ENCODE measurements at places on chromosomes 1 and 21.

DNA sequence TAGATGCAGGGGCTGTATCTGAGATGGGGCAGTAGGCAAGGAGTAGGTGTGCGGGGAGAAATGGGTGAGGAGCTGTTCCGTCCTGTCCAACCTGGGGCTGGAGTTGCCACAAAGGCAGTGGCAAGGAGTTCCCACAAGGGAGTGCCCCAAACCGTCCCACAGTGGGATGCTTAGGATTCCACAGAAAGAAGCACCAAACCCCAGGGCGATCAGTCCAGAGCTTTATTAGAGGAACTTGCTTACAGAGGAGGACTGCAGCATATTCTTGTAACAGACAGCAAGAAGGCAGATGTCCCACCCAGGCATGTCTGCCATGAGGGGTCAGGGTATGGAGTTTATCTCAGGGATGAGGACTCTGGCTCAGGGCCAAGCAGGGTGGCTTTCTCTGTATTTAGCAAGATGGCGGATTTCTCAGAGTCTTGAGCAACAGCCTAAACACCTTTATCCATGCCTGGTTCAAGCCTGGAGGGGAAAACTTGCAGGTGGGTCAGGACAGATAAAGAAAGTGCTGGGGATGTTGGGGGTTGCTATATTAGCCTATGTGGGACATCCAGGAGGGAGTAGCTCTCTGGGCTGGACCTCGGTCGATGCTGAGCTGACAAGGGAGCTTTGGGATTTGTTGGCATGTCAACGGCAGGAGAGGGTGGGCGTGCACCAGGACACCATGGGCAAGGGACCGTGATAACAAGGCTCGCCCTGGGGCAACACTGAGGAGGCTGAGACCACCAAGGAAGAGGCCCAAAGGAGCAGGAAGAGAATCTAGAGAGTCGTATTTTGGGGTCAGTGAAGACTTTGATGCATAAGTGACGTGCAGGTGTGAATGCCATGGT lies 32.8 kb downstream of the OBSCN start:
- no peak for DNase-seq

DNA sequence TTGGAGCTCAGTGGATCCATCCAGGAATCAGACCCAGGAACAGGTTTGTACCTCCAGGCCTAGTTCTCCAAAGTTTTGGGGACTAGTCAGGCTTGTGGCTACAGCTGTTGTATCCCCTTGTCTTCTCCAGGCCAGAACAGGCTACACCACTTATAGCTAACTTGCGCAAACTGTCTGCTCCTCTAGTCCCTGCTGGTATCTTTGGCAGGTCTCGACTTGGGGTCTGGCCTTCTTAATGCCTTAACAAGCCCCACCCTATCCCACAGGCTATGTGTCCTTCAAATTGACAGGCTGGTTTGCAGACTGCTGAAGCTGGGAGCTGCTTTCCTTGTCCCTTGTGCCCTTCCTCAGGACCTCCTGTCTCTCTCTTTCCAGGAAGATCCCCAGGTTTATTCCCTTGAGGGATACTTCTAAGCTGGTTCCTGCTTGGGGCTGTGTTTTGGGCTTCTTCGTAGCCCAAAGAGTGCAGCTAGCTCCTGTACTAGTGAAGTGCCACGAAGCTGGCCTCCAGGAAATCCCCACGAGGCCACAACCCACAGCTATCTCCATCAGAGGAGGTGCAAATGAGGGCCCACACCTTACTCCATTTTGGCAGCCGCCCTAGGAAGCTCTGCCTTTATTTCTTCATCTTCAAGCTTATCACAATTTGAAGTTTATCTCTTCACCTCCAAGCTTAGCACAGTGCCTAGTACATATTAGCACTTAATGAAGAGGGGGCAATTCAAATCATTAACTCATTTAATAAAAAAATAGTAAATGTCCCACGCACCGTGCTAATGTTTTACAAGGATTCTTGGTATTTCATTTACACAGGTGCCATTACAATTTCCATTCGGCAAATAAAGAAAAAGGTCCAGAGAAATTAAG lies 683 bp upstream of the DMAP1 start:
- DNase-seq = no peak

- no peak for DNase-seq
These were observed at the start of gene PODN for GRCh38 chr1:53061859-53062707. PODN (plus strand) TSS chr1:53062213; CDS start chr1:53069856, 7,643 bp downstream.

DNA sequence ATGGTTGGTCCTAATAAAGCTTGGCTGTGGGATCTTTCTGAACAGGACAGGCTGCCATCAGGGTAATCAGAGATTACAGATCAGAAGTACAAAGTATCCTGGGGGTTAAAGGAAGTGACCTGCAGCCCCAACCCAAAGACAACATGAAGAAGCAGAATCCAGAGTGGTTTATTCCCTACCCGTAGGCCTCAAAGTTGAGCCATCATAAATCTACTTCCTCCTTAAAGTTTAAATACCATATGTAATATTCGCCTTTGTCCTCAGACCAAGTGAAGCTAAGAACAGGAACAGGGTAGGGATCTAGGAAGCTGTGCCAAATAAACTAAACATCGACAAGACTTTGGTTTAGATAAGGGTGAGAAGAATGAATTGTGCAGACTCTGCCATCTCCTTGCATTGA lies 15.9 kb upstream of the DHX9 start:
- DNase-seq = no peak

DNA sequence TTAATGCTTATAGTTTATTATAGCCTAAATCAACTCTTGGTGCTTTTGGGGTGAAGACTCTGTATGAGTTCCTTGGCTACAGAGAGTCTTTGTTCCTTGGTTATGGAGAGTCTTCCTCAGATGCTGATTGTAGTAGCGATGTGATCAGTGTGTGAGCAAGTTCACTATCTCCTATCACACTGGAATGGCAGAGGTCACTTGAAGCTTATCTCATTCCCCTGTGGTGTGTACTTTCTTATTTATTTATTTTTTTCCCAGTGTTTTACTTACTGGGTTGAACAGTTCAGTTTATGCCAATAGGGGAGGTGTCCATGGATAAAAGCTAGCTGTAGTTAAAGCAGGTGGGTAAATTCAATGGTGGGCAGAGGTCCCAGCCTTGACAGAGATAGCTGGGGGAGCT lies 20.1 kb upstream of the MAB21L3 start:
- no peak for DNase-seq

- peak; percentile 13 for DNase-seq
These were observed 36.7 kb downstream of the ACBD3 start for GRCh38 chr1:226149806-226150205.

DNA sequence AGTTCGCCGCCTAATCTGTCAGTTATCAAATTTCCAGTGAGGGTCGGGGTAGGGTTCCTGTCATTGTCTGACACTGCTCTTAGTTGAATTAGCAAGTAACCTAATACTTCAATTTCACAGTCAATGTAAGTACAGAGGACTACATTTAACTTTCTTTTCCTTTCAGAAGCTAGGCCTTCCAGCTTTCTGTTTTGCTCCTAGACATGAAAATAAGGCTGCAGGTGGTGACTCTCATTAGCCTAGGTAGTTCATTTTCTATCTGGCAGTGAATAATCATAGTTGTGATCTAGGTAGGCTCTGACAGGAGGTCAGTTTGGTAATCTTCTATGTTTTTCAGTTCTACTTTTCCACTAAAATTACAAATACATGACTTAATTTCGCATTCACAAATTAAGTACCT lies 783.1 kb downstream of the MRPL39 start:
- no peak for DNase-seq

- DNase-seq = no peak
These were observed 190.0 kb upstream of the SAMSN1 start for GRCh38 chr21:14736162-14736561.

DNA sequence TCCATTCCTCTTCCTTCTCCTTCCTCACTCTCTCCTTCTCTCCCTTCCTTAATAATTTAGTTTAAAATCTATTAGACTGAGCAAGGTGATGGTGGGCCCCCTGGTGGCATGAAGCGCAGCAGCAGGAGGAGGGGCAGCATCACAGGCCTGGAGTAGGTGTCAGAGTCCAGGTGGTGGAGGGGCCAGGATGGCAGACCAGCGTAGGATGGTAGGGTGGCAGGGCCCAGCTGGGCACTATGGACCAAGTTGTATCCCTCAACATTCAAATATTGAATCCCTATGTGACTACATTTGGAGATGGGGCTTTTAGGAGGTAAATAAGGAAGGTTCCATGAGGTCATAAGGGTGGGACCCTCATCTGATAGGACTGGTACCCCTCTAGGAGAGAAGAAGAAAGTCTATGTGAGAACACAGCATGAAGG lies 61.0 kb downstream of the WDR4 start:
- peak; percentile 31 for DNase-seq

DNA sequence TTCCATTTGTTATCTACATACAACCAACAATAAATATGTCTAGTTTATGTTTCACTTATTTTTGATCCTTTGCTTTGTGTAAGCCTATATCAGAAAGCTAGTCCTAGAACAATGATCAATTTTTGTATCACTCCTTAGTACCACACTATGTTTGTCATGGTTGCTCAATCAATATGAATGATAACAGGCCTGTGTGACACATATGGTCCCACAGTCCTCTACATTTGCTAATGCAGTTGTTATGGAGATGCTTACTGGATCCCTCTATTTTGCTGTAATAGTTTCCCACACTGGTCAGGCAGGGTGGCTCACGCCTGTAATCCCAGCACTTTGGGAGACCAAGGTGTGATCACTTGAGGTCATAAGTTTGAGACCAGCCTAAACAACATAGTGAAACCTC lies 59.1 kb downstream of the ERO1B start:
- no peak for DNase-seq

DNA sequence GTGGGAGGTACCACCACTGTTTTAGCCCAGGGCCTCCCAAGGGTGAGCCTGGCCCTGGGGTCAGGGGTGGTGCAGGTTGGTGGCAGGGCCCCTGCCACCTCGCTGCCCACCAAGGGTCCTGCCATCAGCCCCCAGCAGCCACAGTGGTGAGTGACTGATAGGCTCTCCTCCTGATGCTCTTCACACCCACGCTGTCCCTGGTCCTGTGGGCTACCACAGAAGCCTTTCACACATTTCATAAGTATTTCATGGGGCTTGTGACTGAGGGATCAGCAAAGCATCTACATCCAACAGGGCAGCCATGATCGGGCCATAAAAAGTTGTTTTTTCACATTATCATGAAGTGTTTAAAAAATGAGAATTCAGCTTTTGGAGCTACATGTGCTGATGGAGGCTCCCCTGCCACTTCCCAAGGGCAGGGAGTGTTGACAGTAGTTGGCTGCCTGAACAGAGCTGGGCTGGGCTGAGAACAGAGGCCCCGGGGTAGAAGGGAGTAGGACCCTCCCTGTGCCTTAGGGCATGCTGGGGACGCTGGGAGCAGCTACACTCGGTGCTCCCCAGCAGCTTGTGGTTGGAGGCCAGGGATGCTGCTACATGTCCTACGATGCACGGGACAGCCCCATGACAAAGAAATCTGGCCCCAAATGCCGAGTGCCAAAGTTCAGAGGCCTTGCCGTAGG lies 73.1 kb upstream of the TMEM51 start:
- no peak for DNase-seq

DNA sequence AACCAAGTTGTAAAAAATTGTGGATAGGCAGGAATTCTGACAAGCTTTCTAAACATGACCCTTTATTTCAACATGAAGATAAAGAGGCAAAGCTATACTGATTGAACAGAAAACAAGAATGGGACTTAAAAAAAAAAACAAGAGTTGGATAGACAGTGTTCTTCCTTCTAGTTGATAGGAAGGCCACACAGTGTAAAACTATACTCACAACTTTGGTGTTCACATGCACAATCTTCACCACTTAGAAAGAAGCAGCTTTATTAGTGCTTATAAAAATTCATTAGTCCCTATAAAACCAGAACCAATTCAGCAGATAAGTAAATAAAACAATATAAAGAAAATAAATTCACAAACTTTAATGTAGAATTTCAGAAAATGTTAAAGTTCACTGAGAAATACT lies 101.8 kb downstream of the AKT3 start:
- no peak for DNase-seq

- peak; percentile 90 for DNase-seq
These were observed 20.9 kb downstream of the ERICH3 start for GRCh38 chr1:74652711-74653139.

GRCh38 chr1:205512059-205513045 lies 7.9 kb downstream of the CDK18 start:
- no peak for DNase-seq

GRCh38 chr1:176837708-176838107 lies 326.8 kb downstream of the ASTN1 start:
- no peak for DNase-seq

DNA sequence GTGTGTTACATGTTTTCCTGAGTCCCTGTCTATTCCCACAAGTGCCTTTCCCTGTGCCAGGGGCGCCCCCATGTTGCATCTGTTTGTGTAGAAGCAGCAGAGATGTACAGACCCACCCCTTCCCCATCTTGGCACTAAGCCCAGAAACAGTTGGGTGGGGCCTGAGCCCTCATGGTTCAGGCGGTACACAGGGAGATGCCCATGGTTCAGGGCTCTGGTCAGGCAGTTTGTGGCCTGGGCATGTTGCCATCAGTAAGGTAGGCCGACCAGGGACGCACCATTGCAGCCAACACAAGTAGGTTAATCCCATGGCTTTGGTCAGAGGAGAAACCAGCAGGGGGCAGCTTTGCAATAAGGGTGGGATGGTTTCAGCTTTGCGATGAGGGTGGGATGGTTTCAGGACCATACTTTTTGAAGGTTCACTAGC lies 914 bp upstream of the ADGRB2 start:
- peak; percentile 50 for DNase-seq

Measured in ACHN (cell line).